ENCODE measurements at places on chromosomes 5 and 9. TPM values are rescaled to one million over a fixed set of nuclear protein-coding genes. Genes with fewer than 3 reads are reported as not detected.

MYOT gene
- total RNA-seq: not detected

PLCXD3 gene
- total RNA-seq: 1.0 TPM

FBP1 gene
- total RNA-seq: 67.1 TPM

KIAA1191 gene
- 109 TPM for total RNA-seq

GDF9 gene
- total RNA-seq: not detected

DEPDC1B gene
- total RNA-seq: 3.1 TPM

SNCAIP gene
- total RNA-seq: 1.8 TPM

PALM2AKAP2 gene
- 9.9 TPM for total RNA-seq

RGMB gene
- total RNA-seq: 28.9 TPM

PELO gene
- total RNA-seq: 42.3 TPM

SARDH gene
- 5.3 TPM for total RNA-seq

CCDC183 gene
- total RNA-seq: 9.7 TPM
